Ascending aorta (tissue), 2 donors: ENCODE measurements at places on chromosomes 6 and 20.

DNA sequence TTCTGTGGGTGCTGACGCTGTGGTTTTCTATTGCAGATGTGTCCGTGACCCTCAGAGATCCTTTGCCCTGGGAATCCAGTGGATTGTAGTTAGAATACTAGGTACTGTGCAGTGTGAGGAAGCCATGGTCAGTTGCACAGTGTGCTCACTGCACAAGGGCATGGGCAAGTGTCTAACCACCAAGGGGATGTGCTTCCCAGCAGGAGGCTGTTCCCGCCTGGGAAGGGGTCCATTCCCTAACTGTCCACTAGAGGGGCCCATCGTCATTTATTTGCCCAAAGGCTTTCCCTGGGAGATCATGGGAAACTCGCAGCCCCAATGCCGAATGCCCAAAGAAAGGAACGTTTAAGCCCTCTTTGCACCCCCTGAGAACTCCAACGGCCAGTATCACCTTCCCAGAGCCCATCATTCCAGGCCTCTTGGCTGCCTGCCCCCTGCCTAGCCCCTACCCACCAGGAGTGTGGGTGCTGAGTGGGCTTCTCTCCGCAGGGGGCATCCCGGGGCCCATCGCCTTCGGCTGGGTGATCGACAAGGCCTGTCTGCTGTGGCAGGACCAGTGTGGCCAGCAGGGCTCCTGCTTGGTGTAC is 26.2 kb downstream of the SLCO4A1 start:
- DNase-seq, result no peak

DNA sequence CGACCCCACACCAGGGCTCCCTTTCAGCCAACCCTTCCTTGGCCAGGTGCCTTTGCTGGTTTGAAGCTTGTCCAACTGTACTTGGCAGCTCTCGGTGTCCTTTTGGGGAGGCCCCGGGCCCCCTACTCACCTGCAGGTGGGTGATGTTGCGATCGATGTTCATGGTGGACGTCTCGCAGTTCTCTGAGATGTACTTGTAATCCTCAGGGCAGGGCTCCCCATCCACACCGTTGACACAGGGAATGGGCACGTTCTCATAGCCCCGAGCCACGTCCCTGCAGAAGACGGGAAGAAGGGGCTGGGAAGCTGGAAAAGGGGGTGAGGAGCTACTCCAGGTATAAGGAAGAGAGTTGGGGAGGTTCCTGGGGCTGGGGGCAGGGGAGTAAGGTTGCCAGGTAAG is 4.9 kb upstream of the SLC44A4 start:
- no peak for DNase-seq

DNA sequence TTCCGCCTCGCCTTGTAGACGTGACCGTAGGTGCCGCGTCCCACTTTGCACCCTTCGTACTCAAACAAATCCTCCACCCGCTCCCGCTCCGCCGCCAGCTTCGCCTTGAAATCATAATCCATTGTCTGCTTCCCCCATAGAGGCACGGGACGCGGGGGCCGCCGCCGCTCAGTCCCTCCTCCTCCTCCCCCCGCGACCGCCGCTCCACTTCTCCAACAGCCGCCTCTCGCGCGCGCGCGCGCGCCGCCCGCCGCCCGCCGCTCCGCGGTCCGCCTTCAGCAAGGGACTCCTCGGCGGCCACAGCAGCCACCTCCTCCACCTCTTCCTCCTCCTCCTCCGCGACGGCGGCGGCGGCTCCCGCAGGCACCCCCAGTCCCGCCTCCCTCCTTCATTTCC is 256 bp downstream of the CDK19 start:
- DNase-seq, result no peak

DNA sequence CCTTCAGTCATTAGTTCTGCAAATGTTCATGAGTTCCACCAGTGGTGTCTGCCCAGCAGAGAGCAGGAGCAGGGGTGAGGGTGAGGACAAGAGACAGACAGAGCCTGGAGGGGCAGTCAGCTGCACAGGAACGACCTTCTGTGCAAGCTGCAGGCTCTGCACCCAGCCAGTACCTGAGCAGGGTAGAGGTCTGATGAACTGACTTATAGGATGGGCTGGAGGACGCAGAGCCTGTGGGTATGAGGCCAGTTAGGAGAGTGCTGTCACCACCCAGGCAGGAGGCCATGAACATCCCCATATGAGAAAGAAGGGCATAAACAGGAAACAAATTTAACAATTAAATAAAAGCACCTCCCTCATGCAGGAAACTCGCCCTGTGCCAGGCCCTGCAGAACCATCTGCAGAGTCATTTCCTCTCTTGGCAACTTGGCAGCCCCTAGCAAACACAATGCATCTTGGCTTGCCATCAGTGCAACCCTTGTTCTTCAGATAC is 17.9 kb downstream of the C6orf15 start:
- DNase-seq, result no peak

GRCh38 chr6:53938810-53939209 is 144.0 kb downstream of the LRRC1 start:
- no peak for DNase-seq

DNA sequence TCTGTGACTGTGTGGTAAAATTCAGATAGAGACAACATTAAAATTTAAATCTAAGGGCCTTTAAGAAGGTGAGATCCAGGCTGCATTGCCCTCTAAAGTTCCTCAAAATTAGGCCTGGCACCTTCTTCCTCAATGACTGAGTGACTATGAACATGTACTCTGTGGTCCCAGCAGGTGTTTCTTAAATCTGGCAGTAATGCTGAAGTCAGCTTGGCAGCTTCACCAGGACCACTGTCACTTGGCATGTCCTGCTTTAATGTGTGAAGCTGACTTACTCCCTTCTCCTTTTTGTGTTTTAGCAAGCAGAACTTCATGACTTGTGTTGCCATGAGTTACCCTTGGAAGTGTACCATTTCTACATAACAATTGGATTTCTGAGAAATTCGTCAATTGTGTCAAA is 141.7 kb downstream of the NKAIN2 start:
- no peak for DNase-seq

DNA sequence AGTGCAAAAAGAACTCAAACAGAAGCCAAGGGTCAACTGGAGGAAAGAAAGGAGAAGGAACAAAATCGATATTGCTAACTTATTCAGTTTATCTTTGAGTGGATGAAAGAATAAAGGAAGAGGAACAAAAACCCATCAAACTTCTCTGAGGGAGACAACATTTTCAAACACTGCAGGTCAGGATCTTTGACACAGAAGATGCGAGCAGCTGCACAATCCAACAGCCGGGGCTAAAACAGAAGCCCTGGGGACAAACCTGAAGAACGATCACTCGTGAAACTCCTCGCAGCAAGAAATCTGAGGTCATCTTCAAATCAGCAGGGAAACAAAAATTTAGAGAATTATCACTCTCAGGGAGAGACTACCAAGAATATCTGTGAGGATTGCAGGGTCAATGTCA is 14.2 kb downstream of the SLC23A2 start:
- DNase-seq, result no peak

GRCh38 chr6:120903836-120904235 is 430.4 kb downstream of the TBC1D32 start:
- no peak for DNase-seq

DNA sequence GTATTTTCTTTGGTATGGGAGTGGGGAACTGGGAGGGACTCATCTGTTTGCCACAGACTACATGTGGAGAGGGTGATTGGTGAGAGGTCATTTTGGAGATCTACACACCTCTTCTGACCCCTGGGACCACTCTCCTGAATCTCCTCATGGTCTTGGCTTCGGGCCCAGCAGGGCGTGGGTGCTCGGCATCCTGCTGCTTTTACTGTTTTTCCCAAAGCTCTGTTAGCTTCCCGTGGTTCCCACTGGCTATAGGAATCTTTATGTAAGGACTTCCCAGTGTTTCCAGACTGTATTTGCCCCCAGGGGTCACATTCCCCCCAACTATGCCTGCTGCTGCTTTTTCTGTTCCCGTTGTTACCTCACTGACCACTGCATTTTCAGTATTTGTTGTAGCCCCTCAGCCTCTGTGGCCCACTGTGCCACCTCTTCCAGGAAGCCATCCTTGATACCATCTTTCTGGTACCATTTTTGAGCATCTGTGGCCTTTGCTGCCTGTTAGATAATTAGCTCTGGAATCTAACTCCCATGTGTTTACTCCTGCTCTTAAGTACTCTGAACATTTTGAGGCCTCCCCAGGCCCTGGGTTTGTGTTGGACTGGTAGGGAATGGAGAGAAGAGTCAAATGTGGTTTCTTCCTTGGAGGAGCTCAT is 14.9 kb downstream of the PLCG1 start:
- no peak for DNase-seq

- DNase-seq, result no peak
These were observed 8.0 kb downstream of the CDH22 start for GRCh38 chr20:46300281-46300680.

- DNase-seq, result no peak
These were observed 45.3 kb upstream of the SMIM8 start for GRCh38 chr6:87277123-87277522.

- DNase-seq, result no peak
These were observed 24.5 kb downstream of the BCAS4 start for GRCh38 chr20:50819349-50819748.
